ENCODE measurements at places on chromosomes 2 and 18. TPM values are rescaled to one million over a fixed set of nuclear protein-coding genes. Genes with fewer than 3 reads are reported as not detected.

DNA sequence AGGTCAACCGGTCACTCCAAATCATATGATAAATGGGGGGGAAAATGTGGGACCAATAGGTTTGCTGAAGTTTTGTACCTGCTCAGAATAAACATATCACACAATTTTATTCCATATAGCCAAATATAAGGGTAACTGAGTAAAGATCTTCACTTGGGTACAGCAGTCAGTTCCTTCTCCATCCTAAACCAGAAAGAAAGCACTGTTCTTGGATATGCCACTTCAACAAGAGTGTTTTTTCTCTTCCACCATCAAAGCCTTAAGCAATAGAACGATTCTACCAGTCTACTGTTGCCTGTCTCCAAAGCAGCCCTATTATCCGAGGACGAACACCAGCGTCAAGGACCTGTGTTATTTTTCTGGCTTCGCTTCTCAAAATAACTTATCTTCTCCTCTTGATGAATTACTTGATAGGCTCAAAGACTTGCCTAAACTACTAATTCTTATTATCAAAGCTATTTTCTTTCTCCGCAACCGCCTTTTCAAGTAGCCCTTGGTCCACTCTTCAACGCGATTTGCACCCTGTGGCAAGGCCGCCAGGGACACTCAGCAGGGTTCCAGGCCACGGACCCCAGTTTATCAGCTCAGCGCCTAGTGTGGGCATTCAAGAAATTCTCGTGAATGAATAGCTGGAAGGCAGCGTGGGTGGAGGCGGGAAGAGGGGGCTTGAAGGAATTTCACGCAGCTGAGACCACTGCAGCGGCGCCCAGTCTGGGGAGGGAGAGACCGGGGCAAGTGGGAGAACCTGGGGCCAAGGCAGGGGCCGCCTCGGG, 646 bp downstream of the ALS2 start:
- H3K27me3 ChIP-seq, result no peaks in the 10 kb centered on the region
- H3K4me3 ChIP-seq, result peak overlapping the region; percentile 97
- H3K4me1 ChIP-seq, result peaks cover 37% of the 10 kb centered on the region

CDCA7 gene
- 19.1 TPM for polyA plus RNA-seq

GRCh38 chr2:31642707-31643106, 62.0 kb upstream of the SRD5A2 start:
- DNase-seq, result no peak
- H3K4me3 ChIP-seq, result no peak overlapping the region
- no peak overlapping the region for H3K27ac ChIP-seq
- no peaks in the 10 kb centered on the region for H3K36me3 ChIP-seq

GRCh38 chr2:46184794-46185583, 112.2 kb upstream of the EPAS1 start:
- no peak overlapping the region for H3K27ac ChIP-seq
- H3K4me3 ChIP-seq, result no peak overlapping the region
- peaks cover 2% of the 10 kb centered on the region for H3K4me1 ChIP-seq
- peaks cover 18% of the 10 kb centered on the region for H3K36me3 ChIP-seq
- no peaks in the 10 kb centered on the region for H3K27me3 ChIP-seq
- no peak for DNase-seq

- H3K27me3 ChIP-seq, result no peaks in the 10 kb centered on the region
- no peak overlapping the region for H3K27ac ChIP-seq
- H3K36me3 ChIP-seq, result no peaks in the 10 kb centered on the region
- no peaks in the 10 kb centered on the region for H3K4me1 ChIP-seq
These were observed 37.2 kb upstream of the POLE4 start for GRCh38 chr2:74921236-74921736.

GRCh38 chr2:120991441-120991840, 255.8 kb downstream of the GLI2 start:
- peaks cover 6% of the 10 kb centered on the region for H3K36me3 ChIP-seq
- no peak for DNase-seq
- H3K4me3 ChIP-seq, result no peak overlapping the region
- no peak overlapping the region for H3K27ac ChIP-seq
- no peaks in the 10 kb centered on the region for H3K4me1 ChIP-seq

- no peaks in the 10 kb centered on the region for H3K27me3 ChIP-seq
- H3K36me3 ChIP-seq, result no peaks in the 10 kb centered on the region
- peaks cover 14% of the 10 kb centered on the region for H3K4me1 ChIP-seq
- H3K27ac ChIP-seq, result no peak overlapping the region
- no peak overlapping the region for H3K4me3 ChIP-seq
These were observed 193.1 kb downstream of the SH3RF3 start for GRCh38 chr2:109322111-109322510.

DNA sequence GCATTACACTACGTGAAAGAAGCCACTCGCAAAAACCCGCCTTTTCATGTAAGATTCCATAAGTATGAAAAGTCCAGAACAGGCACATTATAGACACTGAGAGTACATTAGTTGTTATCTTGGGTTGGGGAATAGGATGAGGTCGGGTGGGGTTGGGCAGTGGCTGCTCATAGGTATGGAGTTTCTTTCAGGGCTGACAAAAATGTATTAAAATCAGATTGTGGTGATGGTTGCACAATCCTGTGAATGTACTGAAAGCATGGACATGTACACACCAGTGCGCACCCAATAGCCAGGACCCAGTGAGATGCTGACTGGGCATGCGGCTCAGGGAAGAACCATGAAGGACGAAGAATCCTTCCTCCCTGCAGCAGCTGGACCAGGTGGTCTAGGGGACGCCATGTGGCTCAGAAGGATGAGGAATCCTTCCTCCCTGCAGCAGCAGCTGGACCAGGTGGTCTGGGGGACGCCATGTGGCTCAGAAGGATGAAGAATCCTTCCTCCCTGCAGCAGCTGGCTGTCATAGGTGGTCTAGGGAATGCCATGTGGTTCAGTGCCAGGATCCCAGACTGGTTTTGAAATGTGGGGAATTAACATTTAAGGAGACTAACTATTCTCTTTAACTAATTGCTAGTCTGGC, 50.1 kb downstream of the MBP start:
- H3K4me3 ChIP-seq, result no peak overlapping the region
- H3K27ac ChIP-seq, result no peak overlapping the region
- DNase-seq, result no peak
- no peaks in the 10 kb centered on the region for H3K4me1 ChIP-seq
- no peaks in the 10 kb centered on the region for H3K36me3 ChIP-seq

PCARE gene
- not detected for polyA plus RNA-seq

DNA sequence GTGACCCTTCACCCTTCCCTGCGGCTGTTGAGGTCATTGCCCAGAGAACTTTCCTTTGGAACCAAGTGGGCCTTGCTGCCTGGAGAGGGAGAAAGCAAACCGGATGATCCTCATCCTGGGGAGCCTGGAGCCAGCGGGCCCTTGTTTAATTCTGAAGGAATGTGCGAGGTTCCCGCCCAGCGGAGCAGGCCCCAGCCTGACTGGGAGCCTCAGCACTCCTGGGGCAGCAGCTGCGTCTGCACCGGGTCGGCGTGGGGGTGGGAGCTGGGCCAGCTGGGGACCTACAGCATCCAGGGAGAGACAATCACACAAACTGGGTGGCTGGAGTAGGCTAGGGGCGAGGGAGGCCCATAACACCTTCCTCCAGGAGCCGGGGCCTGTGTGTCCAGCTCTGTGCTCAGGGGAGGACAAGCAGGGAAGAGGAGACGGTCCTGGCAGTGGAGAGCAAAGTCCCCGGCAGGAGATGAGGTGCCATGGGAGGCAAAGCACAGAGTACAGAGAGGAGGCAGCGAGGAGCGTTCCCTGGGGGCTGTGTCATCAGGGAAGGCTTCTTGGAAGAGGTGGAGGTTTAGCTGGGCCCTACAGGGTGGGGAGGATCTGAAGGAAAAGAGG, 61.9 kb upstream of the HAAO start:
- no peak overlapping the region for H3K27ac ChIP-seq
- no peaks in the 10 kb centered on the region for H3K36me3 ChIP-seq
- H3K27me3 ChIP-seq, result no peaks in the 10 kb centered on the region
- no peak overlapping the region for H3K4me3 ChIP-seq
- DNase-seq, result no peak

SERPINB4 gene
- polyA plus RNA-seq, result not detected

- no peaks in the 10 kb centered on the region for H3K27me3 ChIP-seq
- H3K36me3 ChIP-seq, result peaks cover 23% of the 10 kb centered on the region
- H3K27ac ChIP-seq, result no peak overlapping the region
- no peak overlapping the region for H3K4me3 ChIP-seq
- H3K4me1 ChIP-seq, result peaks cover 6% of the 10 kb centered on the region
These were observed 2.1 kb downstream of the MDH1 start for GRCh38 chr2:63590626-63591408.

DNA sequence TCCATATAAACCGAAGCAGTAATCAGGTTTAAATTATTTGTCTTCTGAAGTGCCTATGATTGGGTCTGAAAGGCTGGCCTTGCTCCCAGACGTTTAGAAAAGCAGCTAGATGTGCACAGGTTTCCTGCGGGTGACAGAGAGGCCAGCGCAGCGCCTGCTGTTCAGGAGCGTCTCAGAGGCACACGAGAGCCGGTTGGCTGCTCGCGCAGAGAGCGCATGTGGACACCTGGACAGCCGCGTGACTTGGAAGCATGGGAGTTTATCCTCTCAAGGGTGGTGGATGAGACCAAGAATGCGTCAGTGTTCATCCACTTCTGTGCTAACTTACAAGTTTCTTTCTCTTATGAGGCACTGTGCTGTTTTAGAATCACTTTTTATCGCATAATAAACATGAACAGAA, 303.7 kb downstream of the PTGR3 start:
- H3K36me3 ChIP-seq, result peaks cover 3% of the 10 kb centered on the region
- no peaks in the 10 kb centered on the region for H3K27me3 ChIP-seq
- H3K4me1 ChIP-seq, result no peaks in the 10 kb centered on the region
- H3K4me3 ChIP-seq, result no peak overlapping the region
- H3K27ac ChIP-seq, result no peak overlapping the region

DNA sequence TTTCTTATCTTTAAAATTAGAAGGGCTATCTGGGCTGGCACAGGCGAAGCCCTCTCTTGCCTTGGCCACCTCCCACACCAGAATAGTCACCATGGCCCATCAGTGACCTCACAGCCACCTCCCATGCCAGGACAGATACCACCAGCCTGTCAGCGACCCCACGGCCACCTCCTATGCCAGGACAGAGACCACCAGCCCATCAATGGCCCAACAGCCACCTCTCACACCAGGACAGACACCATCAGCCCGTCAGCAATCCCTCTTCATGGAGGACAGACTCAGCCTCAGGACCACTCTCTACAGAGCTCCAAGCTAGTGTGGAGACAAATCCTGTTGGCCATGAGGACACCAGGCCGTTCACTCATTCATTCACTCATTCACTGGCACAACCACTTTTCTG, 74.6 kb downstream of the ASB1 start:
- H3K27ac ChIP-seq, result no peak overlapping the region
- H3K4me3 ChIP-seq, result no peak overlapping the region
- no peaks in the 10 kb centered on the region for H3K4me1 ChIP-seq

PIK3C3 gene
- 38.7 TPM for polyA plus RNA-seq

LBX2 gene
- not detected for polyA plus RNA-seq

GRCh38 chr2:186032102-186032738, 293.6 kb downstream of the FSIP2 start:
- H3K4me1 ChIP-seq, result no peaks in the 10 kb centered on the region
- no peak overlapping the region for H3K27ac ChIP-seq
- H3K36me3 ChIP-seq, result no peaks in the 10 kb centered on the region
- no peaks in the 10 kb centered on the region for H3K27me3 ChIP-seq

DNA sequence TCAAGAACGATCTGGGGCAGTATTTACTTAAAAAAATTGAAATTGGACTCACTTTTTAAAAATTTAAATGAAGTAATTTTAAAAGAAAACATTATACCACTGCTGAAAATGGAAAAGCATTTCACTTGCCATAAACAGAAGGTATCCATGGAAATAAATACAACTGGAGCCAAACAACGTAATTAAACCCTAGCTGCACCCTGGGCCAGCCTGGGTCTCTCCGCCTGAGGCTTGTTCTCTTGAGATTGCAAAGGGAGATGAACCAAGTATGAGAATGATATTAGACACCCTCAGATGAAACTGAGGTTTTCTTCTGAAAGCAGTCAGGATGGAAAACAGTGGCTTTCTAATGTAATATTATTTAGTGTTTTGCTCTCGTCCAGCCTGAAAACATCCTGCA, 264.4 kb downstream of the KCNE4 start:
- H3K36me3 ChIP-seq, result no peaks in the 10 kb centered on the region
- no peak overlapping the region for H3K4me3 ChIP-seq
- no peaks in the 10 kb centered on the region for H3K27me3 ChIP-seq
- no peak for DNase-seq

GRCh38 chr2:190235101-190235500, 84.5 kb downstream of the HIBCH start:
- no peaks in the 10 kb centered on the region for H3K27me3 ChIP-seq
- peaks cover 12% of the 10 kb centered on the region for H3K36me3 ChIP-seq
- H3K4me1 ChIP-seq, result no peaks in the 10 kb centered on the region

DNA sequence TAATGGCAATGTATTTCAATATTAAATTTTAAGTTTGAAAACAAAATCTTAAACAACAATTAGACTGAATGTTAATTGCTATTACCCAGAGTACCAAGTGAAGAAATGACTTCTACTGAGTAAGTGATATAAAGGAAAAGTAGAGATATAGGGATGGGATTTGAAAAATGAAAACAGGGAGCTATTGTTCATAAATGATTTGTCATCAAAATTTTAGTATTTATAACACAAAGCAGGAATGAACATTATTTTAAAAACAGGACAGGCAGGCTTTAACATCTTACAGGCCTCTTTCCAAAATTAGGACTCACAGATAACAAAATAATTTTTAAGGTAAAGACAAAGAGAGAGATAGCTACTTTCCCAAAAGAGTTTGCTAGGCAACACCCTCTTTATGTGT, 3.9 kb downstream of the EXOC6B start:
- no peak overlapping the region for H3K4me3 ChIP-seq
- DNase-seq, result no peak
- H3K36me3 ChIP-seq, result no peaks in the 10 kb centered on the region
- H3K27ac ChIP-seq, result no peak overlapping the region

GRCh38 chr2:23588106-23588505, 203.1 kb downstream of the KLHL29 start:
- H3K4me1 ChIP-seq, result peaks cover 11% of the 10 kb centered on the region
- H3K36me3 ChIP-seq, result no peaks in the 10 kb centered on the region
- H3K4me3 ChIP-seq, result no peak overlapping the region

DNA sequence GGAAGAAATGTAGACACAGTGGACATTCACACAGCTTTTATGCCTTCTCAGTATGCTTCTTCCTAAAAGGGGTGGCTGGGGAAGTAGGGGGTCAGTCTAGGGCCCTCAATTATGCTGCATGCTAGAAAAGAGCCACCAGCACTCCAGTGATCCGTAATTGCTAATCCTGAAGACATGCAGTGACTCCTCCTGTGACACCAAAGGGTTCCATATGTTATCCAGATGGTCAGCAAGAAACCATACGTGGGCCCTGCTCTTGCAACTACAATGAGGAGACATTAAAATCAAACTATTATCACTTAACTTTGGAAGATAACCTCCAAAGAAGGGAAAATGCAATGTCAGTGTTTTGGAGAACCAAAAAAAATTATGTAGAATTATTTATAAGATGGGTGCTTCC, 143.4 kb upstream of the LYPD1 start:
- H3K4me1 ChIP-seq, result no peaks in the 10 kb centered on the region
- H3K36me3 ChIP-seq, result no peaks in the 10 kb centered on the region
- no peak overlapping the region for H3K27ac ChIP-seq

DNA sequence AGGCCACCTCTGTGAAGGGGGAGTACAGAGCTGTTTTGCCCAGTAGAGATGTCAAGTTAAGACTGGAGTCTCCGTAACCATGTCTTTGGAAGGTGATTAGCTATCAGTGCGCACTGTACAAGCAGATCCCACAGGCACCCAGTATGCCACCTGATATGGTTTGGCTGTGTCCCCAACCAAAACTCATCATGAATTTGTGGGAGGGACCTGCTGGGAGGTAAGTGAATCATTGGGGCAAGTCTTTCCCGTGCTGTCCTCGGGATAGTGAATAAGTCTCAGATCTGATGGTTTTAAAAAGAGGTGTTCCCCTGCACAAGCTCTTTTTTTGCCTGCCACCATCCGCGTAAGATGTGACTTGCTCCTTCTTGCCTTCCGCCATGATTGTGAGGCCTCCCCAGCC, 90.2 kb downstream of the ACTR2 start:
- no peak overlapping the region for H3K27ac ChIP-seq
- DNase-seq, result no peak
- H3K27me3 ChIP-seq, result no peaks in the 10 kb centered on the region
- H3K4me1 ChIP-seq, result peaks cover 13% of the 10 kb centered on the region

Measured in SK-N-SH (cell line).